ENCODE measurements at places on chromosomes 5 and 9.

DNA sequence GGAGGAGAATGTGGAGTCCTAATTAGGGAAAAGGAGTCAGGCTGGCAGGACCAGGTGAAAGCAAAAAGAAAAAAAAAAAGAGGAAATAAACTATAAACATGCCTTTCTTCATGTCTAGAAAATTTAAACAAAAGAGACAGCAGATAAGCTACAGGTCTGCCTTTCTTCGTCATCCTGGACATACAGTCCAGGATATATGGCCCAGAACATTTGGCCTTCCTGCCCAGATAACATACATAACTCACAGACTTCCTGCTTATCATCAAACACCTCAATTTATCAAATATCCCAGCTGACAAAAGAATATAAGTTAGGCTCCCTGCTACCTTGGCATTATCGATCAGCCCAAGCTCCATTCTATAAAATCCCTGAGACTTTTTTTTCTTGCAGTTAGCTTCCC, 11.2 kb downstream of the BTNL8 start:
- no peak for DNase-seq

- DNase-seq = no peak
These were observed 18.3 kb upstream of the IL33 start for GRCh38 chr9:6197330-6197729.

- DNase-seq = no peak
These were observed 68.7 kb upstream of the CTSL start for GRCh38 chr9:87657190-87657589.

DNA sequence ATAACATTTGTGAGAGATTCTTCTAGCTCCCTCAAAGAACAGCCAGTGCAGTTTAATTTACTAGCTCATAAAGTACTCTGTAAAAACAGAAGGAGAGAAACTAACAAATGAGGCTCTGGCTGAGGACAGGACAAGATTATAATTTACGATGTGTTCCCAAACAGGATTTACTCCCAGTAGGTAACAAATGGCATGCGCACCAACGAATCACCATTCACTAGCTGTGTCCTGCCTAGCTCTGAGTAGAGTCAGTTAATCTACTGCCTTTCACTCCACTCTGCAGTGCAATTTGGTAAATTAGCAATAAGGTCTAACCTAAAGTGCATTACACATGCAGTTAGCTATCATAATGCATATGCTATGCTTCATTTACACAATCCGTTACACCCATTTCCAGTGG, 497.4 kb upstream of the CCNG1 start:
- no peak for DNase-seq

GRCh38 chr9:91040371-91041215, 239.0 kb downstream of the SYK start:
- no peak for DNase-seq

- no peak for DNase-seq
These were observed 43.4 kb upstream of the NR4A3 start for GRCh38 chr9:99778308-99778707.

GRCh38 chr9:123395276-123395688, 39.3 kb downstream of the CRB2 start:
- no peak for DNase-seq

- no peak for DNase-seq
These were observed 258.1 kb downstream of the SYK start for GRCh38 chr9:91059713-91060112.

DNA sequence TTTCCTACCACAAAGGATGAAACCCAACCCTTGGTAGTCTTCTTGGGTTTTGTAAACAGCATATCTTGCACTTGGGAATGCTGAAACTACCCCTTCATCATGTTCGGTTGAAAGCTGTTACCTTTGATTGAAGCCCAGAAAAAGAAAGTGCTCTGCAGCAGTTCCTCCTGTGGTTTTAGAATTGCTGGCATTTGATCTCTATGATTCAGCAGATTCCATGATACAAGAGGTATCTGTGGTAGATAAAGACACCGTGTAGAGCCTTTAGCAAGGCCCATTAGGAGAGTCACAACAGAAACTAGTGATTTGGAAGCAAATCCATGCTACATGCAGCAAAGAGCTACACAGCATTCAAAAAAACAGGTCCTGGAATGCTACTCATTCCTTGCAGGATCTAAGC, 557.0 kb downstream of the TLE1 start:
- DNase-seq = no peak

- DNase-seq = no peak
These were observed 35.7 kb downstream of the RAD50 start for GRCh38 chr5:132592521-132592920.

DNA sequence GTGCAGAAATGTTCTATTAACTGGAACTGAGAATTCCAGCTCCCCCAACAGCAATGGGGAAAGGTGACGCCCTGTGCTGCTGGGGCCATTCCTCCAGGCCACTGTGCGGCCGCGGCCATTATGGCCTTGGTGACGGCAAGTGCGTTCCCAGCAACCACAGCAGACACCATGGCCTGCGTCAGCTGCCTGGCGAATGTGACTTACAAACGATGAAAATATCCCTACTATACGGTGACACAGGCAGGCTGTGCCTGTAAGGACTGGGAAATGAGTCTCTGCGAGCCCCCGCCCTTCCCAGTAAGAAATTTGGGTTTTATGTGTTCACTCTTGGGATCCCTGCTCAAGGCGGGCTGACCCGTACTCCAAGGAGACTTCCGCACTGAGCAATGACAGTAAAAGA, 20.6 kb downstream of the CLPTM1L start:
- DNase-seq = peak; percentile 46

GRCh38 chr5:142688281-142688989, 2.5 kb upstream of the FGF1 start:
- DNase-seq = no peak

DNA sequence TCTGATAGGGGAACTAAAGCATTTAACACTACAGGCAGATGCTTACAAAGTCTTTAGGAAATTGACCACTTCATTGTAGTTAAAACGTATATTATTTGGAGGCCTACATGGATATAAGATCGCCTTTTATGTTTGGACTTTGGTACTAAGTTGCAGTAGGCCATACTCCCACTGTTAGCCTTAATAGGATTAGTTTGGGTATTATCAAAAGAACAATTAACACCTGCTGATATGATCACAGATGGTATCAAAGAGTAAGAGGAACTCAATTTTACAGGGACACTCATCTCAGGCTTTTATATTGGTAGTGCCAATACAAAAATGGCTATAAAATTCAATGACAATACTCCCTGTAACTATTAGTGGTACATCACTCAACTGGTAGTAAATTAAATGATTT, 1183.0 kb downstream of the MAT2B start:
- no peak for DNase-seq

DNA sequence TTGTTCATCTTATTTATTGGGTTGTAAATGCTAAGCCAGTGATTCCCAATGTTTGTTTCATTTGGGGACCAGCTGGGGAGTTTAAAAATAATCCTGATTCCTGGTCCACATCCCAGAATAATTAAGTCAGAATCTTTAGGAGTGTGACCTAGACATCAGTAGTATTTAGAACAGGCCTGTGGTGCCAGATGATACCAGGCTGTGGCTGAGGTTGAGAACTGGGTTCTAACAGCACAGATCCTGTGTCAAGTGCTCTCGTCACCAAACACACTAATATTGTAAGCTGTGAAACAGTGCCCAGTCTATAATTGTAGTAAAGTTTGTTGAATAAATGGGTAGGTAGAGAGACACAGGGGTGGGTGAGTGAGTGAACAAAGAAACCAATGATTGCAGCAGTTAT, 172.1 kb upstream of the PPP1R2B start:
- no peak for DNase-seq

GRCh38 chr5:69341520-69342161, 9.0 kb upstream of the CCDC125 start:
- no peak for DNase-seq

DNA sequence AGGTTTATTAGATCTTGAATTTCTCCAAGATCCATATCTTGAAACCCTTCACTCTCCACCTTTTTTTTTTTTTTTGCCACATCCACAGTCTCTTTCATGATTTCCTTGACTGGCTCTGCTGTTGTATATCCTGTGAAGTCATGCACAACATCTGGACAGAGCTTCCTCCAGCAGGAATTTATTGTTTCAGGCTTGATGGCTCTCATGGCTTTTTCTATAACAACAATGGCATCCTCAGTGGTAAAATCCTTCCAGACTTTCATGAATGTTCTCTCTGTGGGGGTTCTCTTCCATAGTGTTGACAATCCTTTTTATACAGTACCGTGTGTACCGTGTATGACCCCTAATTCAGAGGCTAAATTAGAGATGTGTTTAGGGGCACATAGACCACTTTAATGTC, 24.0 kb downstream of the RANBP17 start:
- DNase-seq = no peak

DNA sequence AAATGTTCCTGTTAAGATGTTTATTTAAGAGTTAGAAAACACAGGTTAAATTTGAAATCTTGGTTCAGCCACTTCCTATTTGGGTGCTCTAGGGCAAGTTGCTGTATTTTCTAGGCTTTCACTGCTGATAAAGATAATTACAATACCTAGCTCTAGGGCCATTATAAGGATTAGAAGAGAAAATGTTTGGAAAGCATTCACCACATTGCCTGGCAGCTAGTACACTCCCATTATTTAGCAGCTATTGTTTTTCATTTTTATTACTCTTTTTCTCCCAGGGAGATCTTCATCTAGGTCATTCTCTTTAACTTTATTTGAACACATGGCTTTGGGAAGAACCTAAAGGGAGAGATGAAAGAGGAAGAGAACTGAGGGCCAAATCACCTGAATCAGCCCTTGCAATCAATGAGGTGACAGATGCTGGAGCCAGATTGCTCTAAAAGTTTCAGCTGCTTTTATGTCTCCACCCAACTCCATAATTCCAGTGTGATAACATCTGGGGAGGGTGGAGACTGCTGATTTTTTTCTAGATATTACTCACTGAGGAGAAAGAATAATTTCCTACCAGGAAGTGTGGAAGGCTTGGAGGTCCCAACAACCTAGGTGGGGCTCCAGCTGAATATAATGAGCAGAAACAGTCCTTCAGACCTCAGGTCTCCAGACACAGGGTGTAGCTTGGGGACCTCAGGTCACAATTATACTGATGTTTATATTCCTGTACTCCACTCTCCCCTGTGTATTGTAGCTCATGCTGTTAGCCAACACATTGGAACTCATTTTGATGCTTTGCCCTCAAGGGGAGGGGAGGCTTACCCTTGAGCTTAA, 640.0 kb downstream of the RAB3C start:
- no peak for DNase-seq

GRCh38 chr5:150734579-150735384, 24.0 kb downstream of the DCTN4 start:
- peak; percentile 77 for DNase-seq

- no peak for DNase-seq
These were observed 547.7 kb downstream of the MAT2B start for GRCh38 chr5:164053123-164053522.

DNA sequence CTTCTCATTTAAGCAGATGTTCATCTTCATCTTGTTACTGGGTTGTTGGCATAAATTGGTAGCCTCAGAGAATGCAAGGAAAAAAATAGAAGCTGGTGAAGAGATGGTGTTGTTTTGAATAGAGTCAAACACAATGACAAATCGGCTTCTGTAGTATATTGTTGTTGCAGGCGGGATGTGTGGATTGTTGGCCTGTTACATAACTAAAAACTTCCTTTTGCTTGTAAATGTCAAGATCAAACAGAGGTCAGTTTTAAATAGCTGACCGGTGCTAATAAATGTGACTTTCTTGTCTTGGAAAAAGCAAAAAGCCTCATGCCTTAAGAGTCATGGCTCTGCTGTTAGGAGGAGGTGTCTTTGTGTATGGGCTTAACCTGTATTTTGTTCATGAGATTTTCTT, 59.2 kb downstream of the CCDC192 start:
- DNase-seq = no peak

- DNase-seq = no peak
These were observed 13.0 kb upstream of the C9orf72 start for GRCh38 chr9:27586304-27586703.

GRCh38 chr9:115999498-115999897, 154.1 kb upstream of the PAPPA start:
- DNase-seq = no peak

DNA sequence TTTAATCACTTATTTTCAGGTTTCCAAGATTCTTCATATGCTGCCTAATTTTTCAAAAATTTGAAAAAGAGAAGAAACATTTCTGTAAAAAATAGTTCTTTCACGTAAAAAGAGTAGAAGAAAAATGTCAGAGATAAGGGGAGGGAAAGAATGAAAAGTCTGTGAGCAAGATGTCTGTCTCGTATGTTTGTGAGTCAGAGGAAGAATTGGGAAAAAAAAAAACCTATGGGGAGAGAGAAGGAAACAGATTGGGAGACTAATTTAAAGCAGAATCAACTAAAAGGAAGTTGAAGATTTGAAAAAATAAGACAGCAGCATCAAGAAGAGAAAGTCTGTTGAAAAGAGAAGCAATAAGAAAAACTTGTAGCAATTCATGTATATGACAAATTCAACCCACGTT, 456.3 kb downstream of the HINT1 start:
- no peak for DNase-seq

DNA sequence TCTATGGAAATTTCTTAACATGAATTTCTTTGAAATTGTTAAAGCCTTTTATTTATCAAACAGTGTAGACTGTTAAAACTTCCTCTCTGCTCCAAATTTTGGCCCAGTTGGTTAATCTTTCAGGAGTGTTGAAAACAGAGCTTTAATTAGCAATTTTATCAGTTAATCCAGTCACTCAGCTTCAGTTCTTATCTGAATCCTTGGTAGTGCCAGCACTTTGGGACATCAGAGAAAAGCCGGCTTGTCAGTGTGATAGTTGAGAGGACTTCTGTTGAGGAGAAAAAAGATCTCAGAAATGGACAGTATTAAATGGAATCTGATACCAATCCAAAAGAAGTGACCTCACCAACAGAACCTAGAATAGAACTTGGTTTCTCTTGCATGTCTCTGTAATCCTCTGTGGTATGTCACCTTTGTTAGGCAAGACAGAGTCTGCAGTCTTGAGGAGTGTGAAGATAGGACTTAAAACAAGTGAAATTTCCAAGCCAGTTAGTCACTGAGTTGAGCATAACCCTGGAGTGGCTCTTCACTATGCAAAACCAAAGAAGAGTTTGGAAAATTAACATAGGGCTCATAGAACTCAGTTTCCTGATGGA, 251.8 kb downstream of the NNT start:
- no peak for DNase-seq

GRCh38 chr9:91837981-91838731, 111.9 kb downstream of the ROR2 start:
- DNase-seq = peak; percentile 90

GRCh38 chr5:10685115-10685521, 75.9 kb downstream of the DAP start:
- DNase-seq = no peak

- DNase-seq = peak; percentile 62
These were observed 10.3 kb upstream of the STX17 start for GRCh38 chr9:99896119-99896518.

DNA sequence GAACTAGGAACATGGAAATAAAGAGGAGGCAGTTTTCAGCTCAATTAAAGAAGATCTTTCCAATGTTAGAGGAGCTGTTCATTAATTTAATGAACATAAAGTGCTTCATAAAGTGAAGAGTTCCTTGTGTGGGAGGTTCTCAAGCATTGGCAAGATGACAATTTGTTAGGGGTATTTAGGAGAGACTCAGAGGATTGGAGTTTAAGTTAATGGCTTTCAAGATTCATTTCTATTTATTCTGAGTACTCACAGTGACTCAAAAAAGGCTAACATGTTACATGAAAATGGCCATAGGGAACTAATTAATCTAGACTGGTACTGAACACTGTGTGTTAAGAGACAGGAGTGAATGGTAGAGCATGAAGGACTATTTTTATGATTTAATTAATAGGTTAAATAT, 55.4 kb upstream of the CDH12 start:
- no peak for DNase-seq
